ENCODE measurements at places on chromosomes 5 and 9.

DNA sequence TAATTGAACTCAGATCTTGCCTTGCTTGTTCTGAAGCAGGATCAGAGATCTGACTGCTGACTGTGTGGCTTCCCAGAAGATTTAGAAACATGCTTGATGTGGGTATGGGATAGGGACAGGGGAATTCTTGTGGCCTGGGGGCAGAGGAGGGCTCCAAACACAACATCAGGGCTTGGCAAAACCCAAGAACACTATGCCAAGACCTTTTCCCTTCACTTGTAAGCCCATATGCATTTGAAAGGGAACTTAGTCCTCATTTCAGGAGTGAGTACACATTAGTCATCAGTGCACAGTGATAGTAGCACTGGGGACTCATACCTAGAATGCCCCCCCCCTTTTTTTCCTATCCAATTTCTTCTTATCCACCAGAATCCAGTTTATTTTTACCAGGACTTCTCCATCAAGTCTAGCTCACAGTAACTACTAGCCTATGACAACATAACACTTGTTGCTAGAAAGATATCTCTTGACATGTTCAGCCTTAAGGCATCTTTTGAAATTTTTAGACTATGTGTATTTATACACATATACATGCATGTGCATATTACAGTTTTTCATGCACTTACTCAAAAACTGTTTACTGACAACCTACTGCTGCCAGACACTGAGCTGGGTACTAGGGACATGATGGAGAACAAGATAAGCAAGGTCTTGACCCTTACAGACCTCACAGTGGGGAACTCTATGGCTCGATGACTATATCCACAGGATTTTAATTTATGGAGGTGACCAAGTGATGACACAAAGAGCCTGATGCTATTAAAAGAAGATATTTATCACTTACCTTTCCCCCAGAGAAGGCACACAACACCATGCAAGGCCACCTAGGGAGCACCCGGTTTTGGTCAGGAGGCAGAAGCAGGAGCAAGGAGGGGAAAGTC is 158.3 kb upstream of the MAP3K1 start:
- DNase-seq, result no peak

DNA sequence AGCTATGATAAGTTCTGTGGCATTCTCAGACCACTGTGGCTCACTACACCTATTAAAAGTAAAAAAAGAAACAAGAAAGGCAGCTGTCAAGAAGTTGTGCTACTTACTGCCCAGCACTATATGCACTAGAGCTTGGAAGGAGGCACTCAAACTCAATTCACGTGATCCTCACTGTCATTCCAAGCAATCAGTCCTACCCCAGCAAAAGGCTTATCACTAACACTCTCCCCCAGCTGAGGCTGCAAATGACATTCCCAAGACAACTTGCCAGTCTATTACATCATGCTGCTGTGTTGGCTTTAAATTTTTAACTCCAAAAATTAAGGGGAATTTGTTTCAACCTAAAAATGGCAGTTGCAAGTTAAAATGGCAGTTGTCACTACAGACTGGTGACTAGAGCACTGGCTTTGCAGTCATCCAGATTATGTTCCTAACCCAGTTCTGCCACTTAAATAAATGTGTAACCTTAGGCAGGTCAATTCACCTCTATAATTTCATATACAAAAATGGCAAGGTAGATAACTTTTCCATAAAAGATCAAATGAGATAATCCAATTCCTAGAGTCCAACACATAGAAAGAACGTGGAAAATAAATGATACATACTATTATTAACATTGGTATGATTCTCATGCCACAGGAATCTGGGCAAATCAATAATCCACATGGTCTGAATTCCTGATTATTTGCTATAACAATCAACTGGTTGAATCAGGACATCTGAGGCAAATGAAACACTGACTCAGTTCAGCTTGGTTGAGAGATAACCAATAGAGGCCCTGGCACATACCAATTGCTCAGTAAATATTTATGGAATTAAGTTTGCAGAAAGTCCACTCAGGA is 52.4 kb downstream of the FBXW11 start:
- DNase-seq, result peak; percentile 42

DNA sequence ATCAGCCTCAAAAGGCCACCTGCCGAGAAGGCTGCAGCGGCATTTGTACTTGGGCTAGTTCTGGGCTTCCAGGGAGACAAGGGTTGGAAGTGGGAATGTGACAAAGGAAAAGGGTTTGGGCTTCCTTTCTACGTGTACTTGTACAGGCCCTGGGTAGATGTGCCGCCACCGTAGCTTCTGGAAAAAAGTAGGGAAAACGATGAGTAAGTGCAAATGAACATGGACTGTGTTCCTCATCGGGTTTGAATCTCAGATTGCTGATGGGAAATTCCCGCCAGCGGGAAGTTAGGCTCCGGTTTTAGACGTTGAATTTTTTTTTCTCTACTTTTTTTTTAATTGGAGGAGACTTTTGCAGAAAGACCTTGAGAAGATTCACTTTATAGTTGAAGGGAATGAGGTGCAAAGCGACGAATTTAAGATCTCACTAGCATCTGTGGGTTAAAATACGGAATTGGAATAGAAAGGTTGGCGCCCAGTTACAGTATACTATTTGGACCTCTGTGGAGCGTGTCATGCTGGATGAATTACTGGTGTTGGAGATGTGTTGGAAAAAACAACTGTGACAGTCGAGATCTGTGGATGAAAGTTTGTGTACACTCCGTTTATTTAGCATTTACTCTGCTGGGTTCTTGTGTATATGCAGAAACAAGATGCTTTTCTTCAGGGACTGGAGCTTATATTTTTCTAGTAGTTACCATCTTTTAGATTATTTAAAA is 1.2 kb downstream of the G3BP1 start:
- no peak for DNase-seq

- DNase-seq, result no peak
These were observed 666.7 kb upstream of the CDH18 start for GRCh38 chr5:20654746-20655145.

DNA sequence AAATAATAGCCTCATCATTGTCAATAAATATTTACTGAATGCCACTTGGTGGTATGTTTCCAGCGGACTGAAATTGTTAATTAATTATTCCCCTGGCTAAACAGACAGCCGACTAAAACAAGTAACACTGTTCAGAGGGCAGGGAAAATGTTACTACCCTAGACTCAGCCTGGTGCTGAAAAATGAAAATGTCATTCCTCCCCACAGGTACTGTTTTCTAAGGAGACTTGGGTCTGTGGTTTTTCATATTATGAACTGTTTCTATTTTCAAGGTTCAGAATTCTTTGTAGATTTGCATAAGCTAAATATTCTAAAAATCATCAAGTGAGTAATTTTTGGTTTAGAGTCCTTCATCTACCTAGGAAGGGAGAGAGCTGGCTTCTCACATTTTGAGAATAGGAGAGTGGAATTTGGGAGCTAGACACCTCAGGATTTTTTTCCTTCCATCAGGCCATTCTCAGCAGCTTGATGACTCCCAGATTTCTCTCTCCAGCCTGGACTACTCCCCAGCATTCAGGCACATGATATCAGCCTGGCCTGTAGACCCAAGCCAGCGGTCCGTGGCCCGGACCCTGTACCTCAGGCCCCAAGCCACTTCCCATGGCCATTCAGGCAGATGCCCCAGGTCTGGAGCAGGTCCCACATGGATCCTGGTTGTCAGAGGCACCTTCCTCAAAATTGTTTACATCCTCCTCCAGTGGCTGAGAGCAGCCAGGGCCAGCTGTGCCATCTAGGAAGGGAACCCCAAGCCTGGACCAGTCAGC is 24.4 kb downstream of the BHMT start:
- DNase-seq, result no peak

DNA sequence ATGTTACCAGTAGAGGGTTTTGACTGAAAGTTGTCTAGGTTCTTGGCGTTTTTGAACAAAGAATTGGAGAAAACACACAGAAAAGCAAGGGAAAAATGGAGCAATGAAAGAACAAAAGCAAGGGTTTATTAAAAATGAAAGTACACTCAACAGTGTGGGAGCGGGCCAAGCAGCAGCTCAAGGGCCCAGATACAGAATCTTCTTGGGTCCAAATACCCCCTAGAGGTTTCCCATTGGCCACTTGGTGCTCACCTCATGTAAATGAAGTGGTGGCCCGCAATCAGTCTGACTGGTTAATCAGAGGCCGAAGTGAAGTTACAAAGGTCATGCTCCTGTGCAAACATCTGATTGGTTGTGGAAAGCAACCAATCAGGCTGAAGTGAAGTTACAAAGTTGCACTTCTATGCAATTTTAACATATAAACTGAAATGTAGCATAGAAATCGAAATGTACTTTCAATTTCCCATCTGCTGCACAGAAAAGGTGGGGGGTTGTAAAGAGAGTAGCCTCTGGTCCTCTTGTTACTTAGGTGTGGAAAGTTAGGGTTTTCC is 1.9 kb upstream of the GM2A start:
- no peak for DNase-seq

- DNase-seq, result no peak
These were observed 43.0 kb downstream of the FSTL4 start for GRCh38 chr5:133569347-133569746.

DNA sequence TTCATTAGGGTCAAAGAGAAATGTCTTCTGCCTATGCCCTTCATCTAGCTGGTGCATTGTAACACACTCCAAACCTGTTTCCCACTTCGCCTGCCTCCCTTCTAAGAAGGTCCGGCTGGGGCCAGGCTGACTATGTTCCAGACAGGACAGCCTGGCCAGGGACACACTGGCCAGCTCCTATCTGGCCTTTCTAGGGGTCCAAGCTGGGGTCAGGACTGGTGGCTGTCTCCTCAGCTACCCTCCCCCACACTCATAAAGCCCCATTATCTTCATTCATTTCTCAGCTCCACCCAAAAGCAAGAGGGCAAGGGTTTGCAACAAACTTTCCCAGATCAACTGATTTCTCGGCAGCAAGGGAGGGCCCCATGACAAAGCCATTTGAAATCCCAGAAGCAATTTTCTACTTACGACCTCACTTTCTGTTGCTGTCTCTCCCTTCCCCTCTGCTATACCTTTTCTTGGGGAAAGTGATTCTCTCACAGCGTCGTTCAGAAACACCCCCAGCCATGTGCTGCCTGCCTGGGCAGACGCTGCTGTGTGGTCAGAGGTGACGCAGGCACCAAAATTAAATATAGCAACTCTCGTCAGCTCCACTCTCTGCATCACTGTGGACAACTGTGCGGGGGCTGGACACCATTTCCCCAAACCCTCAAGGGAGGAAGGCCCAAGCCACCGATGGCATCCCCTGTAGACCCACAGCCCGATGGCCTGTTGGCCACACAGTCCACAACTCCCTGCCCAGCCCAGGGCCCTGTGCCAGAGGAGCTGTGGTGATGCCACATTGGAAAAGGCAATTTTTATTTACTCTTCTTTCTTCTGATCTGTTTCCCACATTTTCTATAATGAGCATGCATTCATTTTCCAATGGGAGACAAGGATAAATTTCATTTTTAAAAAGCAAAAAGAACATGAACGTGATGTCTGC is 6.1 kb downstream of the IL13 start:
- no peak for DNase-seq

GRCh38 chr9:84340535-84340934 is at the start of gene SLC28A3:
Gene SLC28A3 (minus strand): TSS chr9:84340758. CDS start chr9:84340633, 125 bp downstream.
- DNase-seq, result no peak

DNA sequence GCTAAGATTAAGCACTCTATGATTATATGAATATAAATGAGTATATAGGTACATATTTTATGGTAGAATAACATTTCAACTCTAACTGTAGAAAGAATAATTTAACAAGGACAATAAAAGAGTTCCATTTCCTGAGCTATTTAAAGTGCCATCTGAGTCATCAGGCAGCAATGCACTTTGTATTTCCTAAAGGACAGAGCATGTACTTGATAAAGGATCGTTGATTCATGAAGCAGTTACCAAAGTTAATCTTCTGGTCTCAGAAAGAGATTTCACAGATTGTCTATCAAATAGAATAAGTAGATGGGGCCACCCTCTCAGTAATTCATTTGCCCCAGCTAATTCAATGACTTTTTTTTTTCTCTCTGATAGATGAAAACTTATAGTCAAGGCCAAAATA is 747.8 kb downstream of the CDH18 start:
- no peak for DNase-seq

GRCh38 chr9:16281707-16282106 is 588.8 kb downstream of the BNC2 start:
- DNase-seq, result no peak

GRCh38 chr9:13688223-13688989 is 408.9 kb upstream of the MPDZ start:
- no peak for DNase-seq

DNA sequence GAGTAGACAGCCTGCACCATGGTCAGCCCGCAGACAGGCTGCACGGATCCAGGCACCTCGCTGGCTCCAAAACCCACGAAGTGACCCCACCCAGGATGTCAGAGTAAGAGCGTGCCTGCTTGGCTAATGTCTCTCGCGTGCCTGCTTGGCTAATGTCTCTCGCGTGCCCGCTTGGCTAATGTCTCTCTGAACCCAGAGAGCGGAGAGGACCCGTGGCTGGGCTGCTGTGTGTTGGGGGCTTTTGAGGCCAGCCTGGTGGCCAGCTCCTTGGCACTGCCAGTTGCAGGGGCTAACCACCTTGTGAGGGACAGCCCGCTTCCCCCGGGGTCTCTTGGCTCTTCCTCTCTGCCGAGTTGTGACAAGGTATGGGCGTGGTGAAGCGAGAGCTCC is 8.9 kb upstream of the RXRA start:
- no peak for DNase-seq

- DNase-seq, result no peak
These were observed 106.5 kb upstream of the LRRTM2 start for GRCh38 chr5:138981586-138981985.

- DNase-seq, result no peak
These were observed 155.0 kb upstream of the CLINT1 start for GRCh38 chr5:158013939-158014338.

DNA sequence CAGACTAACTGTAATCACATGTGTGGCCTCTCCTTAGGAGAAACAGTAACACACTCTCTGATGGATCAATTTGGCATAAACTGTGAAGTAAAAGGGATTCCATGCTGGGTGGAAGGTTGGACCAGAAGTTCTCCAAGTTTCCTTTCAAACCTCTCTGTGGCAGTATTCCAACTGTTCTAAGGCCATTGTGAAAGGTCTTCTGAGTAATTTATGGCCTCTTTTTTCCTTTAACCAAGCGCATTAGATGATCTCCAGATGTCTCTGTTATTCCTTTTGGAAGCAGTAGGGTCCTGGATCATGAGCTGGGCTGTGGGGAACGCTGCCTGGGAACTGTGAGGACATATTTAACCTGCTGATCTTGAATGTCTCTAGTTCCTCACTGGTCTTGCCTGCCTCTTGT is 80.6 kb upstream of the IL6ST start:
- no peak for DNase-seq
